ENCODE measurements at places on chromosomes 6 and 20.

GRCh38 chr6:20810727-20811108, 276.5 kb downstream of the CDKAL1 start:
- no peak for DNase-seq

- DNase-seq: no peak
Observed at GRCh38 chr6:170193326-170193821, 97.5 kb downstream of the DLL1 start.

GRCh38 chr6:4463236-4463635, 313.0 kb upstream of the CDYL start:
- no peak for DNase-seq

DNA sequence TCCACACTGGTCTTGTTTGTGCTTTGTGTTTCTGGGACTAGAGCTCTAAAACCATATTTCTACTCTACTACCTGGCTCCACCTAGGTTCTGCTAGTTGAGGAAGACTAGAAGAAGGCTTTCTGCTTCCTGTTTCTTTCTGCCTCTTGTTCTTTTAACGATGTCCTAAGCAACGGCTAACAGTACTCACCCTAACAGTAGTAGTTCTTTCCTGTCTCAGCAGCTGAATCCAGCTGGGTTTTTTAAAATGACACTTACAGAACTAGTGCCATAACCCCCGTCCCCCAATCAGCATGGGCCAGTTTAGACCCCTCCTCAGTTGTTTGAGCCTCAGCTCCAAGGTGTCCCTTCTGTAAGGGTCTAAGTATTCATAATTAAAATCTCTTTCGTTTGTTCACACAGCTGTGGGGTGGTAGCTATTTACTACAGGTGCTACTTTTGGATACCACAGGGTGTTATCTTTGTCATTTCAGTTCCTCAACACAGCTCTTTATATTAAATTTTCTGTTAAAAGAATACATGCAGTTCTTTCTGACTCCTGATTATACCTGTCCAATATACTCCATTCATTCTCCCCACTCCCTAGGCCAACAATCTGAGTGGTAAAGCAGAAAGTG, 790.2 kb downstream of the DHX35 start:
- no peak for DNase-seq

Data from foreskin keratinocyte (primary cell).